ENCODE measurements at places on chromosomes 7 and 10.
A peak's percentile ranks its signal among the peaks of the same experiment; 100 is the strongest.

- no peak for DNase-seq
These were observed 3.3 kb downstream of the PLXDC2 start for GRCh38 chr10:19819419-19820033.

DNA sequence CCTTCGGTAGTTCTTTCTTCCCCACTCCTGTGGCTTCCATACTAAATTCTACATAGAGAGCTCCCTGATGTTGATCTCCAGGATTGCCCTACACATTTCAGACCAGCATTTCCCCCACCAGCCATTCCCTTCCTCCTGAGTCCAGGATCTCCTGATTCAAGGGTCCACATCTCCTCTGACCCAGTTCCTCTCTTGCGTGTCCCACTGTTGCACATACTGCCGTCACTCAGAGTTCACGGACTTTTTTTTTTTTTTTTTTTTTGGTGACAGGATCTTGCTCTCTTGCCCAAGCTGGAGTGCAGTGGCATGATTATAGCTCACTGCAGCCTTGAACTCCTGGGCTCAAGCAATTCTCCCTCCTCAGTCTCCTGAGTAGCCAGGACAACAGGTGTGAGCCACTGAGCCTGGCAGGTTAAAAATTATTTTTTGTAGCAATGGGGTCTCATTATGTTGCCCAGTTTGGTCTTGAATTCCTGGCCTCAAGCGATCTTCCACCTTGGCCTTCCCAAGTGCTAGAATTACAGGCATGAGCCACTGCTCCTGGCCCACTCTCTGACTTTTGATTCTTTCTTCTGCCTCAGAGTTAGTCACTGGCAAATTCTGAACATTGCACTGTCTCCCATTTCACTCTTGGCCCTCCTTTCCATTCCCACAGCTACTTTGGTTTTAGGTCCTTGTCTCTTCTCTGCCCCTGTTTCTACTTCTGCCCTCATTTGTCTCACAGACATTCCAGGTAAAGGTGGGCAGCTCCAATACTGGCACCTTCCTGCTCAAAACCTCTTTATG lies 29.6 kb upstream of the ZRANB1 start:
- no peak for DNase-seq

DNA sequence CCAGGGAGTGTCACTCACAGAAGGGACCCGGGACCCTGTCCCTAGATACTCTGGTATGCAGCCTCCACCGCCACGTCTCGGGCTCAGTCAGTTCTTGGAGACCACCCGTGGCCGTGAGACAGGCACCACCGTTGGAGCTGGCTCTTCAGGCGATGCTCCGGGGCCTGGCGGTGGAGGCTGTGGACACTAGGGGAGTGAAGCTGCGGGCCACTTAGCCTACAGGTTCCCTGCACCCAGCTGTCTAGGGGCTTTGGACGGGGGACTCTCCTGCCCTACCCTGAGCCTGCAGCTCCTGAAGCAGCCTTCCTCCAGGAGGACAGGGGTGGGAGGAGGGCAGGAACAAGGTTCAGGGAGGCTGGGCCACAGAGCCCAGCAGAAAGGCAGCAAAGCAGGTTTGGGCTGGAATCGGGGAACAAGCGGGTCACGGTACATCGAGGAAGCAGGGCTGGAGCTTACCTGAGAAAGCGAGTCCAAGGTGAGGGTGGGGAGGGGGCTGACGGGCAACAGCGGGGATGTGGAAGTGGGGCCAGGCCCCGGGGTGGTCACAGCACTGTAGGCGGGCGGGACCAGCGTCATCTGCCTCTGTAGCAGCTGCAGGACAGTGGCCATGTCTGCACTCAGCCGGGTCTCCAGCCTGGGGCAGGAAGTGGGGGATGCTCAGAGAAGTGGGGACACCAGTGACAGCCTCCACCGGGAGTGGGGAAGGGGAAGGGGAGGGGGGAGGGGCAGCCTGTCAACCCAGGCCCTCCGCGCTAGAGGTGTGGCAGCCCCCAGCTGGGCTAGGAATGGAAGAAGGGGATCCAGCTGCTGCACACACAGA lies 31.5 kb downstream of the KCNH2 start:
- DNase-seq, result no peak

- no peak for DNase-seq
These were observed 55.3 kb downstream of the NCAPG2 start for GRCh38 chr7:158649279-158649678.

- DNase-seq, result no peak
These were observed 141.8 kb upstream of the ASAH2 start for GRCh38 chr10:50392966-50393718.

- DNase-seq, result no peak
These were observed 258.1 kb downstream of the PAXIP1 start for GRCh38 chr7:154744861-154745258.

DNA sequence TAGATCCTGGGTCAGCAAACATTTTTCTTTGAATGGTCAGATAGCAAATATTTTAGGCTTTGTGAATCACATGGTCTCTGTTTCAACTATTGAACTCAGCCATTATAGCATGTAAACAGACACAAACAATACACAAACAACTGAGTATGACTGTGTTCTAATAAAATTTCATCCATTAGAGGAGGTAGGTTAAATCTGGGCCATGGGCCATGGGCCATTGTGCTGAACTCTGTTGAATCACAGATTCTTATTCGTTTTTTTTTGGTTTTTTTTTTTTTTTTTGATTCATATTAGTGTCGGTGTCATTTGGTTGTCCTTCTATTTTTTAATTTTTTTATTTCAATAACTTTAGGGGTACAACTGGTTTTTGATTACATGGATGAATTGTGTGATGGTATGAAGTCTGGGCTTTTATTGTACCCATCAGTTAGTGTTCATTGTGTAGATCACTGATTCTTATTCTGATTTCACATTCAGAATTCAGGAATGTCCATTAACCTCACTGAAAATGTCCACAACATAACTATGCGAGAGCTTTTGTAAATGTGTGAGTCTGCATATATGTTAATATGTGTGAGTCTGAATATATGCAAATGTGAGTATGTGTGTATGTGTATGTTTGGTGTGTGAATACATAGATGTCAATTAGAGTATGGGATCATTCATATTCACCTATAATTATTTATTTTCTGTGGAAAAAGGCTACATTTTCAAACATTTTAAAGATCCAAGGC lies 443.7 kb upstream of the GRM3 start:
- no peak for DNase-seq

DNA sequence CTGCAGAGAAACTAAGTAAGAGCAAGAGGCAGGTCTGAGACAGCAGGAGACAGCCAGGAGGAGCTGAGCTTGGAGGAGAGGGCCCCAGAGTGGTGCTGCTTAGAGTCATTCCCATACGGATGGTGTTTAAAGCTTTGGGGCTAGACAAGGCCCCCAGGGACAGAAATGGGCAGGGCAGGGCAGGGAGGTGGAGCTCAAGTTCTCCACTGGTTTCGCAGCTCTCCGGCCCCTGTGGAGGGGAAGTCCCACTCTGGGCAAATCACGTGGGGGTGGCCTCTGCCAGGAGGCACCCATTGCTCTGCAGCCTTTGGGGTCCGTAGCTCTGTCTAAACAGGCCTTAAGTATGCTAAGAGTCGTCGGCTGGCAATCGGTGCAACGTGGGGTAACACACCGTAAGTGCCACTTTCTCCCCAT lies 1.0 kb upstream of the PTPRE start:
- DNase-seq, result no peak

DNA sequence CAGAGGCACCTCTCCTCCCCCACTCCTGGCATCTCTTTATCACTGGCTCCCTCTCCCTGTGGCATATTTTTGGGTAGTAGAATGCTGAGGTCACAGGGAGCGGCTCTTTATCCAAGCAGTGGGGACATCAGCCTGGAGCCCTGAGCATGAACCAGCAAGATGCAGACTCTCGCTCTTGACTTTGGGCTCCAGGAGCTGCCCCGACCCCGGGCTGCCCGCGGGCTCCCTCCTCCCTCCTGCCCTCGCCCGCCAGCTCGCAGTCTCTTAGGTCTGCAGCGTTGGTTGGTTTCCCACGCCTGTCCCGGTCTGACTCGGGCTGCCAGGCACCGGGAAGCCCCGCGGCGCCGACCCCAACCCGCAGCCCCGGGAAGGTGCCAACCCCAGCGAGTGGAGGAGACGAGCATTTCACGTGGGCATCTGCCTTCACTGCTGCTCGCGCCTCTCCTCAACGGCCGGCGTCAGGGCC lies 1.3 kb downstream of the INSYN2A start:
- no peak for DNase-seq

- no peak for DNase-seq
These were observed 32.1 kb upstream of the A1CF start for GRCh38 chr10:50917486-50917885.

DNA sequence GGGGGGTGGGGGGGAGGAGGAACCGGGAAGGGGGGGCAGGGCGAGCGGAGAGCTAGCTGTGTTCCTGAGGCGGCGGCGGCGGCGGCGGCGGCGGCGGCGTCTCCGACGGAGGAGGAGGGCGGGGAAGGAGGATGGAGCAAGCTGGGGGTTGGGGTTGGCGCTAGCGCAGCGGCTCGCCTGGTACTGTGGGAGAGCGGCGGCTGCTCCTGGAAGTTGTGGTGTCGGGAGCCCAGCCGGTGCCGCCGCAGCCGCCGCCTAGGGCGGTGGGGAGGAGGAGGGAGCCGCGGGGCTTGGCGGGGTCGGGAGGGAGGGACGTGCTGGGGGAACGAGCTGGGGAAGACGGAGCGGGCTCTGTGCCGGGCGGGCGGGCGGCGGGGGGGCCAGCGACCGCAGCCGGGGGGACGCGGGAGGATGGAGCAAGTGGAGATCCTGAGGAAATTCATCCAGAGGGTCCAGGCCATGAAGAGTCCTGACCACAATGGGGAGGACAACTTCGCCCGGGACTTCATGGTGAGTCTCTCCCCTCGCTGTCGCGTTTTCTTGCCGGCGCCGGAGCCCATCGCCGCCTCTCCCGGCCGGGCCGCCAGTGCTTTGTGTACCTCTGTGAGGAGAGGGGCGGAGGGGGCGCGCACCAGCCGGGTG lies at the start of gene PTPN12:
PTPN12 (plus strand) TSS at position 160 of the 642 bp plus-strand sequence; CDS start at position 412, 252 bp downstream.
- peak; percentile 32 for DNase-seq

DNA sequence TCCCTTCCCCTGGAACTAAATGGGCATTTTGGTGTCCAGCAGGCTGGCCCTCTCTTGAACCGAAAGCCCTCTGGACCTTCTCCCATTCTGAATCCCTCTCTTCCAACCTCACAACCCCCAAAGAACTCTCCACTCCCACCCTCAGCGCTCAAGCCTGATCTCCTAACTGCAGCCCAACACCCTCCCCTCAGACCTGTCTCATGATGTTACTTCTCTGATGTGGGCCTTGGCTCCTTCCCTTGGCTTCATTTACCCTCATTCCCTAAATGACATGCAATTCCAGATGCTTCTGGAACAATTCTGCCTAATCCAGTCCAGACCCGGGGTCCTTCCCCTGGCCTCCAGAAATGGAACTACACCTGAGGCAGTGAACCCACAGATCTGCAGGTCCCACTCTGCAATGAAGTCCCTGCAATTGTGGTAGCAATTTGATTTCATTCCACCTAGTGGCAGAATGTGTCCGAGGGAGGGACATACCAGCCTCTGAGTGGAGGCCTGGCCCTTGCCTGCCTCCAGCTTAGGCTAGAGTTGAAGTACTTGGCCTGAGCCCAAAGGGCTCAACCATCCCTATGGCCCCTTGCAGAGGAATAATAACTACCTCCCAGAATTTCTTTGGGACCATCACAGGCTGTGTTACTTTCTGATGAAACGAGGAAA lies 4.1 kb upstream of the CEP41 start:
- DNase-seq, result no peak

- no peak for DNase-seq
These were observed 183.7 kb upstream of the SH2B2 start for GRCh38 chr7:102103027-102103372.

- no peak for DNase-seq
These were observed 45.9 kb upstream of the PAPSS2 start for GRCh38 chr10:87613751-87614150.

- DNase-seq, result no peak
These were observed 15.1 kb upstream of the CRYGN start for GRCh38 chr7:151454932-151455530.

DNA sequence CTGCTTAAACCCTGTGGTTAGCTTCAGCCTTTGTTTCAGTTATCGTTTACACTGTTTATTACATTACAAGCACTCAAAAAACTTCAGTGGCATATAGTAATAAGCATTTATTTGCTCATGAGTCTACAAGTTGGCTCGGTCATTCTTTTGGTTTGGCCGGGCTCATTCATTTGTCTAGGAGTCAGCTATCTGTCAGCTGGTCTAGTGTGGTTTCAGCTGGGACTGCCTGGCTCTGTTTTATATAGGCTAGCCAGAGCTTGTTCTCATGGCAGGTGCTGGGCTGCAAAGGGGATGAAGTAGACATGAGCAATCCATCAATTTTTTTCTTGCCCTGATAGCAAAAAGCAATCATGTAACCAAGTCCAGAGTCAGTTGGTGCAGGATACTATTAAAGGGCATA lies 103.6 kb downstream of the MKLN1 start:
- DNase-seq, result no peak

- no peak for DNase-seq
These were observed 63.3 kb downstream of the RASGEF1A start for GRCh38 chr10:43203448-43204041.

- no peak for DNase-seq
These were observed 112.6 kb upstream of the TBX20 start for GRCh38 chr7:35366167-35367155.

GRCh38 chr10:86439544-86439943 lies 72.9 kb upstream of the GRID1 start:
- DNase-seq, result no peak

GRCh38 chr10:30392564-30392990 lies 41.4 kb upstream of the MAP3K8 start:
- peak; percentile 60 for DNase-seq

- no peak for DNase-seq
These were observed 283.3 kb upstream of the PRKCQ start for GRCh38 chr10:6863381-6863780.

GRCh38 chr7:49714182-49714581 lies 59.3 kb upstream of the VWC2 start:
- DNase-seq, result no peak

DNA sequence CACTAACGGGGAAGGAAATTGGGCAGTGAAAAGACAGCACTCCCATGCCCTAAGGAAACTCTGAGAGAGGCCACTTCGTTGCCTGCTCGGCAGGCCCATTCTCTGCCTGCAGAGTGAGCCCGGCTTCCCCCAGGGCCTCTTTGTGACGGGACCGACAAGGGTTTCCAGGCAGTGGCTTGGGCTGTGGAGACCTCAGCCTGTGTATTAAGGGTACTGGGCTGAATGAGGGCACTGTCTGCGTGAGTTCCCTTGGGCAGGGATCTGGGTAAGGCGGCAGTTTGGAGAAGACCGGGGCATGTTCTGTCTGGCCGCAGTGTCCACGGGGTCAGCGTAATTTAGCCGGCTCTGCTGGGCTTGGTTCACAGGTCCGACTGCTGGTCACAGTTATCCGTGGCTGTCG lies 237.2 kb downstream of the MGMT start:
- DNase-seq, result no peak

GRCh38 chr7:33050535-33051318 lies 11.8 kb downstream of the NT5C3A start:
- DNase-seq, result no peak

- DNase-seq, result no peak
These were observed 209.7 kb downstream of the TEX36 start for GRCh38 chr10:125473143-125473793.

DNA sequence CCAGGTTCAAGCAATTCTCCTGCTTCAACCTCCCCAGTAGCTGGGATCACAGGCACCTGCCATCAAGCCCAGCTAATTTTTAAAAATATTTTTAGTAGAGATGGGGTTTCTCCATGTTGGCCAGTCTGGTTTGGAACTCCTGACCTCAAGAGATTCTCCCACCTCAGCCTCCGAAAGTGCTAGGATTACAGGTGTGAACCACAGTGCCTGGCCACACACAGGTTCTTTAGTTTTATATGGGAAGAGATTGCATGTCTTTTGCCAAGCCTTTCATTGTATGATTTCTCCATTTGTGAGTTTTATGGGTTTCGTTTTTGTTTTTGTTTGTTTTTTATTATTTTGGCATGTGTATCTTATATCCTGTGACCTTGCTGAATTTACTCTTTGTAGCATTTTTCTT lies 40.9 kb downstream of the C1GALT1 start:
- no peak for DNase-seq
